Body of pancreas (tissue), 4 donors: ENCODE measurements at places on chromosomes 6 and 20. TPM values are rescaled to one million over a fixed set of nuclear protein-coding genes. Genes with fewer than 3 reads are reported as not detected.
A peak's percentile ranks its signal among the peaks of the same experiment; 100 is the strongest.

DNA sequence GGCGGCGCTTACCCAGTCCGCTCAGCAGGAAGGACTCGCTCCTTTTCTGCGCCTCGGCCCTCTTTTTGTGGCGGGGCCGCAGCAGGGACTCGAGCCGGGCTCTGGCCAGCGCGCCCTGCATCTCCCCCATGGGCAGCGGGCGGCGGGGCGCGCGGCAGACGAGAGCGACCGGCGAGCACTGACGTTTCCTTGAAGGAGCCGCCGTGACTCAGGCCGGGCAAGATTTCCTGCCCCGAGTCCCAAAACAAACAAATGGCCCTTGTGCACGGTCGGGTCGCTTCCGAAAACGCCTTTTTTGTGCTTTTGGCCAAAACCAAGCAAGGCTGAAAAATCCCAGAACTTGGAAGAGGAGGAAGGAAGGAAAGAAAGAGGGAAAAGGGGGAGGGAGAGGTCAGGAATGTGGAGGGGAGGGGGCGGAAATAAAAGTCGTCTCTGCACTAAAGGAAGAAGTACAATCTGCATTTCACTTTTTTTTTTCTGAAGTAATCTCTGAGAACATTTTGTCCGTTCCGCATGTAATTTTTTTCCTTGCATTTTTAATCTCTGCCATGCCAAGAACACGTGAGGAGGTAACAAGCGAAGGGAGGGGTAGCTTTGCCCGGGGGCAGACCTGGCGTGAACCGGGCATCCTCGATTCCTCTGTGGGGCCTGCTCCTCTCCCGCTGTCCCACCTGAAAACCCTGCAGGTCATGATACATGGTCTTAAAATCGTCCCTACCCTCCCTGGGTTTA lies 123.3 kb upstream of the SLC2A12 start:
- peak; percentile 87 for DNase-seq

DNA sequence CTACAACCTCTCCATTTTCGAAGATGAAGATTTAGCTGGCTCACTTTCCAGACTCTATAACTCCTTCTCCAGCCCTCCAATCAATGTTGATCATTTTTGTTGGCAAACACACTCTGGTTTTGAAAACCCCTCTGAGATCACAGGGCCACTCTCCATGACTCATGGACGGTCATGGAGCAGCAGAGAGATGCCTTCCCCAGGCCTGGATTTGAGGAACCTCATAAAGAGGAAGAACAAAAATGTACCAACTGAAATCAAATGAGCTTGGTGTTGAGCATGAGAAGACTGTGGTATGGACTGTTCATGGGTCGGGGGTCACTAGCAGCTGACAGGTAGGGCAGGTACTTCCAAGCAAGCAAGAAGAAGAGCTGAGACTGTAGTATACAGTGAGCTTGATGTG lies 112.8 kb upstream of the INSM1 start:
- no peak for DNase-seq

GRCh38 chr6:63307581-63308246 lies 12.1 kb downstream of the LGSN start:
- no peak for DNase-seq

DNA sequence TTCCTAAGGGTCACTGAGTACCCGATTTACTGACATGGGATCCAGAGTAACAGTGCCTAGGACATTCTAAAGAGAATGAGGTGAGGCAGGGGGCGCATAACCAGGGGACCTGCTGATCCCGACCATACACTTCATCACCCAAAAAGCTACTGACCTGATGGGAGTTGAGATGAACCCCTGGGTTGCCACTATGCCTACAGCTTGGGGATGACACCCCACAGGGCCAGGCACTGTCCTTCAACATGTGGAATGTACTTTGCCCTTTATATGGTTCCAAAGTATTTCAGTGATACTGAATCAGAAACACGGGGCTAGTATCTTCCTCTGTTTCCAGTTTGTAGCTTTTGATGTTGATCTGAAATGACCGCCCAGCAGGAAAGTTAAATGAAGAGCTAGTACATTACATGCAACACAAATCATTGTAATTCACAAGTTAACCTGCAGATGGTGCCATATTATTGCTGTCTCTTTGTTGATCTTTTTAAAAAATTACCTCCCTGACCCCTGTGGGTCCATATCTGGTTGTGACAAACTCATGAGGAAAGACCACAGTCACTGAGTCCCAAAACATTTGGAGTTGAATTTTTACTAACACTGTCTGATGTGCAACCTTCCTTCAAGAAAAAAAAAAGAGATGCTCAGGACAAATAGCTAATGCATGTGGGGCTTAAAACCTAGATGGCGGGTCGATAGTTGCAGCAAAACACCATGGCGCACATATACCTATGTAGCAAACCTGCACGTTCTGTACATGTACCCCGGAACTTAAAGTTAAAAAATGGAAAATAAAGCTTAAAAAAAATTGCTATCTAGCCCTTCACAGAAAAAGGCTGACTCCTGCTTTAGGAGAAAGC lies 42.7 kb upstream of the GCNT2 start:
- peak; percentile 4 for DNase-seq

NHLRC1 gene
- 1.8 TPM for total RNA-seq

PTCRA gene
- not detected for total RNA-seq

- DNase-seq: no peak
Measured at GRCh38 chr20:9141070-9141469, 72.2 kb downstream of the PLCB4 start.

GRCh38 chr20:11445161-11445560 lies 472.5 kb upstream of the BTBD3 start:
- no peak for DNase-seq

DNA sequence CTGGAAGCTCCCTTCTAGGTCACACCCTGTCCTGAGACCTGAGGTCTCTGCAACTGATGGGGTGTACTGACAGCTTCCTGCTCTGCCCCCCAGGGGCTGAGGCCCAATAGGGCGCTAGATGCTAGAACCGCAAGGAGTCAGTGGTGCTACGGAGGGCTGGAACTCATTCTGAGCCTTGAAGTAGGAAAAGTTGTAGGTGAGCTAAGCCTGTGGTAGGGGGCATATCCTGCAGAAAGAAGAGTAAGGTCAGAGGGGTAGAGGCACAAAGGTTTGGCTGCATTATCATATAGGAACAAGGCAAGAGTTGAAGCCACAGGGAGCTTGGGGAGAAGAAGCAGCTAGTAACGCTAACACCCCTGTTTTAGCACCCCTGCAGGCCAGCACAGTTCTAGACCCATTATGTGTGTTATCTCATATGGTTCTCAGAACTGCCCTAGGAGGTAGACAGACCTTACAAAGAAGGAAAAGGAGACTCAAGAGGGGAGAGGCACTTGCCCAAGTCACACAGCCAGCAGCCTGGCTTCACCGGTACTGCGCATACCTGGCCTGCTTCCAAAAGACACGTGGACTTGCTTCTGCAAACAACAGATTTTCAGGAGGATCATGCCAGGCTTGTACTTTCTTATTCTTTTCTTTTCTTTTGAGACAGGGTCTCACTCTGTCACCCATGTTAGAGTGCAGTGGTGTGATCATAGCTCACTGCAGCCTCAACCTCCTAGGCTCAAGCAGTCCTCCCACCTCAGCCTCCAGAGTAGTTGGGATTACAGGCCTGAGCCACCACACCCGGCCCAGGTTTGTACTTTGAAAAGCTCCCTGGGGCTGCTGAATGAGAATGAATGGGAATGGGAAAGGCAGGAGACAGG lies 156.1 kb downstream of the MRPL14 start:
- peak; percentile 93 for DNase-seq

HLA-F gene
- 25.4 TPM for total RNA-seq

DNA sequence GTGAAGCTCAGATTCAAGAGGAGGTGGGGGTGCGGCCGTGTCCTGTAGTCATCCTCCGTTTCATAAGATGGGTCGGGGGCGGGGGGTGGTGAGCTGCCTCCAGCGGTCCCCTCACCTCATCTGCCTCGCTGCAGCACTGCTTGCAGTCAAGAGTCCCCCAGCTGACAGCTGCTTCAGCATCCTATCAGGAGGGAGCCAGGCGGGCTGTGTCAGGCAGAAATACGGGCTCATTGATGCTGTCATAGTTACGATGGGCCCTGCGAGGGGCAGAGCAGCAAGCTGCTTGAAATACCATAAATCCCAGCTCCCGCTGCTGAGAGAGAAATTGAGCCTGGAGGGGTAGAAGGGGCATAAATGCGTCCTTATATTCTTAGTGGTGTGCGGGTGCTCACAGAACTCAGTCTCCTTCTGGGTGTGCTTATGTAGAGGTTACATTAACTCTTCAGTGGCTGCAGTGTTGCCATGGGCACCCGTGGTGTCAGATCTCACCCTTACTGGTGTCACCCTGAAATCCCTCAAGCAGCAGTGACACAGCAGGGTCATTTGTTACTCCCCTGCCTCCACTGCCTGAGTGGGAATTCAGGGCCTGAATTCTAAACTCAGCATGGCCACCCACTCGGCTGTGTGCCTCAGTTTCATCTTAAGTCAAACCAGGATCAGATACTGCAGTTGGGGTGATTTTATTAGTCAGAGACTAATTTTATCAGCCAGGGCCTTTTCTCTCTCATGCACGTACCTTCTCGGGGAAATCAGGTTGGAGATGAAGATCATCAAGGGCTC lies 21.8 kb downstream of the CCDC167 start:
- no peak for DNase-seq

DNA sequence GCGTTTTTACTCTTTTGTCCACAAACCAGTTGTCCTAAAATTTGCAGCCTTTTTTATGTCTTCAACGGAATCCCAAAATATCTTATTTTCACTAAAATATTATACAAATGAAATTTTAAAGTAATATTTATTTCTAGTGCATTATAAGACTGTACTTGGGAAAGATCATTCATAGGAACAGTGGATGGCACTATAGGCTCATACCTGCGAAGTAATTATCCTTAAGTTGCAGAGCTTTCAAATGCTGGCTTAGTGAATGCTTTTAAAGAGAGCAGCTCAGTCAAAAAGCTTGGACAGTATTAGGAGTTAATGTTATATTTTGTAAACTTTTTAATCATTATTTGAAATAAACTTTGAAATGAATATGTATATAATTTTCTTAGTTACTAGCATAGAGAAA lies 254.9 kb downstream of the CDKAL1 start:
- DNase-seq: no peak

PDE10A gene
- 3.9 TPM for total RNA-seq

- DNase-seq: peak; percentile 84
Measured at GRCh38 chr6:41780551-41781365, at the start of gene PRICKLE4. PRICKLE4 (plus strand) TSS chr6:41780782; CDS start chr6:41783474, 2,692 bp downstream.

DNA sequence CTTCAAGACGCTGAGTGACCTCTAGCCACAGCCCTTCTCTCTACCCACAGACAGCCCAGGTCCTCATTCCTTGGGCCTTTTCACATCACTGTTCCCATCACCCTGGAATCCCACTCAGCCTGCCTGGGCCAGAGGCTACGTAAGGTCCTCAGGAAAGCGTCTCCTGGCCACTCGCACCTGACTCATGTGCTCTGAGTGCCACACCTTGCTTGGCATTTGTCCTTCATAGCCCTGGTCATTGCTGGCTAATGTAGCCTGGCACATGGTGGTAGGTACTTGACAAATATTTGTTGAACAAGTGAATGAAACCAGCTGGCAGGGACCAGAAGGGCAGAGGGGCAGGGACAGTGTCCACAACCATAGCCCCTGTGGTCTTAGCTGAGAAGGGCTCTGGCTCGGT lies 50.6 kb upstream of the FANCE start:
- peak; percentile 75 for DNase-seq

GRCh38 chr20:64055893-64056638 lies 6.6 kb upstream of the SOX18 start:
- DNase-seq: no peak

DNA sequence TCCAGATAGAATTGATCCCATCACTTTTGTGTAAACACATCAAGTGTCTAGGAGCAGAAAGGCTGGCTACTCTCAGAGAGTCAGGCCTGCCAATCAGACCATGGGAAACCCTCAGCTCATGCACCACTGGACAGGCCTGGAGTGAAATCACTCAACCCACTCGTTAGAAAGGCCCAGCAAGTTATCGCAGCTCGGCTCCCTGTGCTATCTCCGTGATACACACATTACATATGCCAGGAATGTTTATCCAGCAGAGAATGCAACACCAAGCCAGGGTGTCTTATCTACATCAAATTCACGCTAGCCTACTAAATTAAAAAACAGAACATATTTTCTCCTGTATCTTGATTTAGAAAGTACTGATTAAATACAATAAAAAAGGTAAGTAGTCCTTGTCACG lies 232.4 kb upstream of the FOXQ1 start:
- no peak for DNase-seq

ADGRB3 gene
- under 0.01 TPM for total RNA-seq

- DNase-seq: no peak
Measured at GRCh38 chr6:43016176-43016942, 2.3 kb downstream of the KLHDC3 start.

DNA sequence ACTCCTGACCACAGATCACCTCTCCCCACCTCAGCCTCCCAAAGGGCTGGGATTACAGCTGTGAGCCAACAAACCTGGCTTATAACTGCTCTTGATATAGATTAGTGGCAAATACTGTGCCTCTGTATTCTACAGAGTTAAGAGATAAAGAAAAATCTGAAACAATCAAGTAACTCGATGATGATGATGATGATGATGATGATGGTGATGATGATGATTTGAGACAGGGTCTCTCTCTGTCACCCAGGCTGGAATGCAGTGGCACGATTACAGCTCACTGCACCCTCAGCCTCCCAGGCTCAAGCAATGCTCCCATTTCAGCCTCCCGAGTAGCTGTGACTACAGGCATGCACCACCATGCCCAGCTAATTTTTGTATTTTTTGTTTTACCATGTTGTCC lies 66.3 kb upstream of the MAP7 start:
- no peak for DNase-seq

DNA sequence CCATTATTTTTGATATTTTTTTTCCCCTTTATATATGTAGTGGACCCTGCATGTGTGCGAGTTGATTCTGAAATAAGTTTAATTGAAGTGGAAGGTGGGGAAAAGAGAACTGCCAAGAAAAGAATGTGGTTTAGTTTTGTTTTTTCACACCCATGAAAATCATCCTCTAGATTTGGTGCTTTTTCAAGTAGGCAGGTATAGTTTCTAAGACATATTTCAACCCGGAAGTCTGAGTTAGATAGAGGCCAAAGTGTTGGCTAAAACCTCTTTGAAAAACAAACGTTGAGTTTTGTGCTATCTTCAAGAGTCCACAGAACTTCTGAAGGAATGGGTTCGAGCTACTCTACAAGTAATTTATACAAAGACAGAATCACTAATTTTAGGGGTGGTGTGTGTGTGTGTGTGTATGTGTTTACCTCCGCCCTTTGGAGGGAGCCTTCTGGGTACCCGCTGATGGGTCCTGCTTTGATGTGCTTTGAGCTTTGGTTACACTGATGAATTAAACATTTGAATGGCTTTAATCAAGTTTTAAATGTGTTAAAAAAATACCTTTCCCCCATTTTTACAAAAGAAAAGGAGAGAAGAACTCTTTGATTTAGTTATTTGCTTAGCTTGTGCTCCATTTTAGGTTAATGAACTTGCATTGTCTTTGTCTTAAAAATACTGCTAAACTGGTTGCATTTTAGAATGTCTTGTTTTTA lies 2.5 kb downstream of the RREB1 start:
- DNase-seq: no peak
